ENCODE measurements at places on chromosomes 3 and 15.

DNA sequence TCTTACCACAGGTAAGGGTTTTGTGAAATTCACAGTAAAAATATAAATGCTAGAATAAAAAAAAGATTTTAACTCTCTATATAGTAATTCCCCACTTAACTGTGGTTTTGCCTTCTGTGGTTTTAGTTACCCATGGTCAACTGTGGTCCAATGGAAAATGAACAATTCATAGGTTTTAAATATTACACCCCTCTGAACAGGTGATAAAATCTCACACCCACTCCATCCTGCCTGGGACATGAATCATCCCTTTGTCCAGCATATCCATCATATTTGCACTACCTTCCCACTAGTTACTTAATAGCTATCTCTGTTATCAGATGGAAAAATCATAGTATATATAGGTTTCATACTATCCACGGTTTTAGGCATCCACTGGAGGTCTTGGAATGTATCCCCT, 49.2 kb downstream of the HDGFL3 start:
- no peak for DNase-seq

- DNase-seq: no peak
These were observed 664 bp downstream of the PPCDC start for GRCh38 chr15:75023872-75024636.

- DNase-seq: no peak
These were observed 32.8 kb downstream of the IFT57 start for GRCh38 chr3:108189440-108189839.

- DNase-seq: no peak
These were observed 1.5 kb upstream of the TM4SF19 start for GRCh38 chr3:196339493-196340254.

- DNase-seq: no peak
These were observed 48.4 kb downstream of the ARHGEF3 start for GRCh38 chr3:56753206-56753820.

DNA sequence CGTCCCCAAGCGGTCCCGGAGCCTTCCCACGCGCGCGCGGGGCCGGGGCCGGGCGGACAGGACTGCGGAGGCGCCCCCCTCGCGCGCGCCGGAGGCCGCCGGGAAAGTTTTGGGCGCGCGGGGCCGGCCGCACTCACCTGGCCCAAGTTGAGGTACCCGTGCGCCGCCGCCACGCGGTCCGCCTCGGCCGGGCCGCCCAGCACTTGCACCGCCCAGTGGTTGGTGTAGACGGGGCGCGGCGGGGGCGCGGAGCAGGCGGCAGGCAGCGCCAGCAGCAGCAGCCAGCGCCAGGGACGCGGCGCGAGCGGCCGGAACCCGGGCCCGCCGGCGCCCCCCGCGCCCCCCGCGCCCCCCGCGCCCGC, 289 bp downstream of the PCSK6 start:
- no peak for DNase-seq

- no peak for DNase-seq
These were observed 1371.6 kb downstream of the NSUN3 start for GRCh38 chr3:95434491-95434890.

GRCh38 chr15:68200016-68200861, 4.9 kb downstream of the CALML4 start:
- no peak for DNase-seq

DNA sequence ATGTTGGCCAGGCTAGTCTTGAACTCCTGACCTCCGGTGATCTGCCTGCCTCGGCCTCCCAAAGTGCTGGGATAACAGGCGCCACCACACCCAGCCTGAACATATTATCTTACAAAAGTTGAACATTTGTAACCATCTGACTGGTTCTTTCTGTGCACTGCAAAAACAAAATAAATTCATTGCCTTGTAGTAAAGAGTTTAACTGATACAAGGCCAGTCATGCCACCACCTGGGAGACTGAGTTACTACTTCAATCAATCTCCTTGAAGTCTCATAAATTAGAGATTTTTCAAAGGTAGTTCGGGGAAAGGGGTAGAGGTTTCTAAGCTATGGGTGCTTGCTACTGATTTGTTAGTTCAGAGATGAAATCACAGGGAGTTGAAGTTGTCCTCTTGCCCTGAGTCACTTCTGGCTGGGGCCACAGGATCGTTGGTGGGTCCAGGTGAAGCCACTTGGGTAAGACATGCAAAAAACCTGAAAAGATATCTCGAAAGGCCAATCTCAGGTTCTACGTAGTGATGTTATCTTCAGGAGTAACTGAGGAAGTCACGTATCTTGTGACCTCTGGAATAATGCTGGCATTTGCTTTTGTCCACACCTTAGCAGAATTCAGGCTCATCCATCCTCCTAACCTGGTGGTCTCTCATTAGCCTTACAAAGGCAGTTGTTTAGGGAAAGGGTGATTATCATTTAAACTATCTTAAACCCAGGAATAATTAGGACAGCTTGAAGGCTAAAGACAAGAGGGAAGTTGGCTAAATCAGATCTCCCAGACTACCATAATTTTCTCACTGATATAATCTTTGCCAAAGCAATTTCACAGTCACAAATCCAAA, 33.7 kb downstream of the ZBTB11 start:
- DNase-seq: no peak

GRCh38 chr3:11697701-11698100, 54.0 kb upstream of the VGLL4 start:
- DNase-seq: no peak

- DNase-seq: no peak
These were observed 28.6 kb downstream of the TGFBR2 start for GRCh38 chr3:30634761-30635735.

DNA sequence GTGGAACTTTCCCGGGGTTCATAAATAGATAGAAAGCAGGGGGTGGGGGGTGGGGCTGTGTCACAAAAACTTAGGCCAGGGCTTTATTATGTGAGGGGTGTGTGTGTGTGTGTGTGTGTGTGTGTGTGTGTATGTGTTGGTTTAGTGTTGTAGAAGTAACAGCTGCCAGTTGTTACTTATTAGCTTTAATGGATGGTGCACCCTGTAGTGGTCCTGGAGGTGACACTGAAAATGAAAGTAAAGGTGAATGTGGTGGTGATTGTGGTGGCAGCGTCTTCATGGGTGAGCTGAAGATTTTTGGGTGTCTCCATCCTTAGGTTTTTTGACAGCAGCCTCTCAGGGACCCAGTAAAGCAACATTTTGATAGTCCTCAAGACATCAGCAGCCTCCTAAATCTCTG, 449.9 kb downstream of the PDCD6IP start:
- no peak for DNase-seq

GRCh38 chr3:100720426-100720825, 11.1 kb downstream of the TFG start:
- DNase-seq: no peak

GRCh38 chr3:44159696-44160300, 81.9 kb upstream of the TOPAZ1 start:
- DNase-seq: no peak

DNA sequence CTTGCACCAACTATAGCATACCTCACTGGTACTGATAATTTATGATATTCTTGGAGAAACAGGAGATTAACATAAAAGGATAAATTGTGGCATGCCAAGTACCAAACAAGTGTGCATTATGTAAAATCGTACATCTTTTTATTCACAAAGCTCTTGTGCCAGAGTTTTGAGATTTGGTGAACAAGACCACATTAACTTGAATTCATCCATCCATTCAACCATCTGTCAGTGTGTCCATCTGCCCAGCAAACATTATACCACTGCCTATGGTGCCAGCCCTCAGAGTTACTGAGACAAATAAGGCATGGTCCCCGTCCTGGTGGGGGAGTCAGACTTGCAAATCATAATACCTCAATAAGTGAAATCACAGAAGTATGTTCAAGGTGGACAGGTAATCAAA, 17.0 kb upstream of the NEO1 start:
- no peak for DNase-seq

GRCh38 chr3:149902498-149903139, 68.1 kb downstream of the PFN2 start:
- DNase-seq: no peak

DNA sequence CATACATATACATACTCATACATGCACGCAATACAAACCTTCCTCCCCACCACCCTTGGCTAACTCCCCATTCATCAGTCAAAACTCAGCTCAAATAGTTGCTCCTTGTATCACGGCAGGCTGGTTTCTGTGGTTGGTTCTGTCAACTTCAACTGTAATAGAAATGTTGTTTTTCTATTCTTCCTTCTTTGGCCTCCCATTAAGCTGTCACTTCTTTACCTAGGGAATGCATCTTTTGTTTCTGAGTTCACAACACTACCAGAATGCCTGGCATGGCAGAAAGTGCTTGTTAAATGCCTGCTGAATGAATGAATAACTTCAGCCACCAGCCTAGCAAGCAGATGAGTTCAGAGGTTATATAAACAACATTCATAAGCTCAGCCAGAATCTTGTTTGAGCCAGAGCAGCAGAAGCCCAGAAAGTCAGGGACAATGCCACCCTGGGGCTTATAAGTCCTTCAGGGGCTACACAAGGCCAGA, 63.1 kb downstream of the B3GALNT1 start:
- DNase-seq: no peak

- no peak for DNase-seq
These were observed 286.0 kb downstream of the ADAMTS17 start for GRCh38 chr15:100055821-100056220.

DNA sequence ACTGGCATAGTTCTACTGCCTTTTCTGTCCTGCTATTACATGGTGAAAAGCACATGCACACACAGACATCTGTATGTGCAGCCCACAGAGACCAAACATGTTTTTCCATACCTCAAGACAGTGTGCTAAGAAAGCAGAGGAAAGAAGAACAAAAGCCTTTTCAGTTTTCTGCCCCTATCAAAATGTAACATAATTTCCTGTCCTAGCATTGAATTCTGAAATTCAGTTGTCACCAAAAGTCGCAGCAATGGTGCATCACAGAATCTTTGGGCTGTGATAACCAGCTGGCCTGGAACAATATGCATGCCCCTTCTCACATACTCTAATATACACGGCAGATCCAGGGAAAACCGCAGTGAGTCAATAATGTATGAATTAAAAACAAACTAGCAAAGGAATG, 153.8 kb upstream of the RAP2B start:
- no peak for DNase-seq

DNA sequence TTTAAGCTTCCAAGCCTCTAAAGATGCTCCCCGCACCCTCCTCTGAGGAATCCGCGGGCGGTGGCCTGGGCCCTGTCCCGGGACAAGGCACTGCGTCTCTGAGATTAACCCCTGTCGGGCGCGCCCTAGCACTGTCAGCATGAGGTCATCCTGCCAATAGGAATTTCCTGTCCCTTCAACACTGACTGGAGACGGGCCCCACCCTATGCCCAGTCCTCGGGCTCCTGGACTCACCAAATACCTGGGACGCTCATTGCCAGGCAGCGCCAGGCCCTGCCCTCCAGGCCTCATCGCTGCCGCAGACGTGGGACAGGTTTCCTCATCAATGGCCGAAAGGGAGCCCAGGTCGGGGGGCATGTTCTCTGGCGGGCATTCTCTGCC, 67.6 kb upstream of the SH3GL3 start:
- DNase-seq: no peak

GRCh38 chr15:29476503-29477080, 207.0 kb upstream of the NSMCE3 start:
- no peak for DNase-seq

DNA sequence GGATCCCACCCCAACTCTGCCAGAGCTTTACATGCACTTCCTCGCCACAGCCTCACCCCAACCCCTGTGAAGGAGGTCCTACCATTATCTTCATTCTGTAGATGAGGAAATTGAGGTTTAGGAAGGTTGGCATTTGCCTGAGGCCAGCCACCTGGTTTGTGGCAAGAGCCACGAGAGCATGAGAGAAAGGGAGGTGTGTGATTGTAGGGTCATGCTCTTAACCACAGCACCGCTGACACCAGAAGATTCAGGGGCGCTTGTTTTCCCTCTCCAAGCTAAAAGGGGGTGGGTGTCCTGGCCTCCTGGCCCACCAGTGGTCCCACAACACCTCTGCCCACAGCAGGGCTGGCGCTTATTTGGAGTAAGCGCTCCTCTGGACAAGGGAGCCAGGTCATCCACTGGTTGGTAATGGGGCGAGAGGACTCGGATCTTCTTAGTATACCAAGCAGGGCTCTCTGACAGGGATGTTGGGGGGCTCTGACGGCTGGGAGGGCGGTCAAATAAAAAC, 691 bp downstream of the RHCG start:
- no peak for DNase-seq

DNA sequence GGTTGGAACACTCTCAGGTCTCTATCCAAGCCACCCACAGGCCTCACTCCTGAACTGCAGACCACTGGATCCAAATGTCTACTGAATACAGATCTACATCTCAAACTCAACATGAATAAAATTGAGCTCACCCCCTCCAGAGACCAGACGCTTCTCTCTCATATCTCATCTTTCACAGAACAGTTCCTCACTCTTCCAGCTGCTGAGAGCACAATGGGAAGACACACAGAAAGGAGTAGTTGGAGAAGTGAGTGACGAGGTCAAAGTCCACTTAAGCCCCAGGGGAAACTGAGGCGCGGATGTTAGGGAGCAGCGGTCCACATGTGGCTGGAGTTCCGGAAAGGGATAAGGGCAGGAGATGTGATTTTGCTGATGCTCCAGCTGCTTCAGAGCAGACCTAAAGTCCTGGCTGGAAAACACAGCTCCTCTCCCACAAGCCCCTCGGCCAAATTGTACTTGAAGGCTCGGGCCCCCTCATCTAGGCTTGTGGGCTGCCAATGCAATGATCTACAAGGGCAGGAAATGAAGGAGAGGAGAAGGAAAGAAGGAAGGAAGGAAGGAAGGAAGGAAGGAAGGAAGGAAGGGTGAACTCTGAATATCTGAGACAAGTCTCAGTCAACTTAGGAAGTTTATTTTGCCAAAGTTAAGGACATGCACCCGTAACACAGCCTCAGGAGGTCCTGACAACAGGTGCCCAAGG, 211.2 kb upstream of the TLE3 start:
- no peak for DNase-seq

- no peak for DNase-seq
These were observed 422.2 kb downstream of the TBC1D5 start for GRCh38 chr3:17320266-17320665.

DNA sequence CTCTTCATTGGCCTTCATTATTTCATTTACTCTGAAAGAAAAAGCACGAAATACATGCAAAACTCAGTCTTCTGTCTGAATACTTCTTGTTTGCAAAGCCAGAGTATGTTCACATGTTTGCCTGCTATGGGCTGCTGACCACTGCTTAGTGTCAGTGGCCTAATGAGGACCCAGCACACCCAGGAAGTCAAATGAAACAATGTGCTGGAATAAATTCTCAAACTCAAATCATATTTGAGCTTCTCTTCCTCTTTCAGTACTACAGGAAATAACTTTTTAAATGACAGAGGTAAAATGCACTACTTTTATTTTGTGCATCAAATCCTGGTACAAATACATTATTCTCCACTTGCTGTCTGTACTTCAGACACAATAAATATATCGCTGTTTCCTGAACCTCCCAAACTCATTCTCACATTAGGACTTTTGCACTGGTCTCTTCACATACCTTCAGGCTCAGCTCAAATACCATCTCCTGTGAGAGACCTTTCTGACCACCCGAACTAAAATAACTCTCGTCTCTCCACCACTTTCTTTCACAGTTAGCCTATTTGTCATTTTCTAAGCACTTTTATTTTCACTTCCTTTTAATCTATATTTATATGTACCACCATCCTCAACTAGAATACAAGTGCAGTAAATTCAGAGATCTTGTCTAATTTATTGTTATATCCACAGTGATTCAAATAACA, 176.8 kb downstream of the TUSC7 start:
- DNase-seq: no peak

Measured in stimulated activated CD4-positive, alpha-beta T cell treated with anti-CD3 and anti-CD28 coated beads, TNF-alpha, amount 100 ng/mL, for 4 hours (primary cell).